Activated CD4-positive, alpha-beta T cell treated with anti-CD3 and anti-CD28 coated beads, Interleukin-2, amount 10 ng/mL, durations not matched to agents 7 days and 5 days (primary cell): ENCODE measurements at places on chromosomes 12 and 14. TPM values are rescaled to one million over a fixed set of nuclear protein-coding genes. Genes with fewer than 3 reads are reported as not detected.

DNA sequence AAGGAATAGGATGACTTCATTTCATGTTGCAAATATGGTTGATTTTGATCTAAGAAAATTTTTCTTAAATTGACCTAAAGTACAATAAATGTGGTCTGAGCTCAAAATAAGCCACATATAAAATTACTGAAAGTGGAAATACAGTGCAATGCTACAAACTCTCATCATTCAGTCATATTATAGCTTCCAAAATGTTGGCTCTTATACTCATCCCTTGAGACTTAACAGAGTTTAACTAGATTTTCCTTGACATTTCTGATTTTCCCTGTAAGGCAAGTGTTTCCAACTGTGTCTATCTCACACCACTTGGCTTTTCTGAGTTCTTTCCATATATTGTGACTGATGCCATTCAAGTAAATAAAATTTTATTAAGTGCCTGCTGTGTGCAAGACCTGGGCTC lies 123.7 kb upstream of the NTF3 start:
- H3K36me3 ChIP-seq = no peaks in the 10 kb centered on the region
- H3K4me3 ChIP-seq = no peak overlapping the region
- no peaks in the 10 kb centered on the region for H3K27me3 ChIP-seq
- DNase-seq = no peak
- H3K4me1 ChIP-seq = no peaks in the 10 kb centered on the region

- DNase-seq = no peak
- no peak overlapping the region for H3K27ac ChIP-seq
- no peaks in the 10 kb centered on the region for H3K4me1 ChIP-seq
These were observed 19.5 kb downstream of the CCDC91 start for GRCh38 chr12:28209782-28210181.

- H3K27ac ChIP-seq = no peak overlapping the region
- H3K4me1 ChIP-seq = peaks cover 5% of the 10 kb centered on the region
- H3K4me3 ChIP-seq = no peak overlapping the region
- H3K27me3 ChIP-seq = no peaks in the 10 kb centered on the region
- no peak for DNase-seq
These were observed 14.0 kb downstream of the CEP290 start for GRCh38 chr12:88127855-88128254.

- H3K36me3 ChIP-seq = peaks cover 25% of the 10 kb centered on the region
- no peak overlapping the region for H3K4me3 ChIP-seq
- DNase-seq = no peak
- peaks cover 44% of the 10 kb centered on the region for H3K4me1 ChIP-seq
These were observed 227.6 kb upstream of the FOXN3 start for GRCh38 chr14:89644641-89645040.

DNA sequence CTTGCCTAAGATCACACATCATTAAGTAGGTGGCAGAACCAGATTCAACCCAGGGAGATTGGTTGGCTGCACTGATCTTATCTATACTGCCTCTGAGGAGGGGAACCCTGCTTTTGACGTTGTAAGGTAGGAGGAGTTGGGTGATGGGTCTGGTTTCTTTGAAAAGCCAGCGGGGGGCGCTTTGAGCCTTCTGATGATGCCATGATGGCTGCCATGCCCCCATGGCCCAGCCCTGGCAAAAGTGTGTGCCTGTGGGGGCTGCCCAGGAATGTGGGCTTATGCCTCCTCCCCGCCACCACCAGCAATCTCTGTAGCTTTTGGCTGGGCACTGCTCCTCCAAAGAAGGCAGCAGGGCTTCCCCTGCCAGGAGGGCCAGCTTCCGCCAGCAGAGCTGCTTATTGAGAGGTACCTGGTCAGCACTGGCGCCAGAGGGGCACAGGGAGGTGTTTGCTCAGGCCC lies 224.3 kb downstream of the SLC41A2 start:
- peak; percentile 37 for DNase-seq

GRCh38 chr12:15429262-15429661 lies 107.0 kb downstream of the PTPRO start:
- H3K4me1 ChIP-seq = no peaks in the 10 kb centered on the region
- DNase-seq = no peak
- H3K36me3 ChIP-seq = no peaks in the 10 kb centered on the region

DNA sequence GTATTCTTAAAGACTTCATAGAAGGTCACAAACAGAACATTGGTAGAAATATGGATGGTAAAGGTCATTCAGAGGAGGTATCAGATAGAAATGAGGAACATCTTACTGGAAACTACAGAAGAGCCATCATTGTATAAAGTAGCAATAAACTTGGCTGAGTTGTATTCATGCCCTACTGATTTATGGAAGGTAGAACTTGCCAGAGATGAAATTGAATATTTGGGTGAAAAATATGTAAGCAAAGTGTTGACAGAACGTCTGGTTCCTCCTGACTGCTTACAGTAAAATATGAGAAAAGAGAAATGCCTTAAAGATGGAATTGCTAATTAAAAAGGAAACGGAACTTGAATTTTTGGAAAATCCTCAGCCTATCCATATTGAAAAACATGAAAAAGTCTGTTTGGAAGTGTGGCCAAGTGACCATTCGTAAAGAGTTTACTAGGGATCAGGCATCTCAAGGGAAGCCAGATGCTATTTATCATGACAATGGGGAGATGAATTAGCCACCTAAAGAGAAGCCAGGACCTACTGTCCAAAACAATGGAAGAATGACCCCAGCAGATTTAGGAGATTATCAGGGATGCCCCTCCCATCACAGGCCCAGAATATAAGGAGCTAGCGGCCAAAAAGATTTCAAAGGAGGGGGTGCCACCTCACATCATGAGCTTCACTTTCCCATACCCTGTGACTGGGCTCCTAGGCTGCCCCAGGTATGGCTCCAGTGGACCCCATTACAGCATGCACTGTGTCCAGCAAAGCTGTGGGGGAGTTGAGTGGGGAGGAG lies 189.3 kb downstream of the ITPR2 start:
- no peaks in the 10 kb centered on the region for H3K4me1 ChIP-seq
- H3K36me3 ChIP-seq = peaks cover 3% of the 10 kb centered on the region
- DNase-seq = no peak
- H3K27me3 ChIP-seq = no peaks in the 10 kb centered on the region
- H3K27ac ChIP-seq = no peak overlapping the region

- H3K4me1 ChIP-seq = no peaks in the 10 kb centered on the region
- H3K36me3 ChIP-seq = no peaks in the 10 kb centered on the region
- no peaks in the 10 kb centered on the region for H3K27me3 ChIP-seq
These were observed 1087.8 kb upstream of the TMEM132C start for GRCh38 chr12:127179176-127179575.

DNA sequence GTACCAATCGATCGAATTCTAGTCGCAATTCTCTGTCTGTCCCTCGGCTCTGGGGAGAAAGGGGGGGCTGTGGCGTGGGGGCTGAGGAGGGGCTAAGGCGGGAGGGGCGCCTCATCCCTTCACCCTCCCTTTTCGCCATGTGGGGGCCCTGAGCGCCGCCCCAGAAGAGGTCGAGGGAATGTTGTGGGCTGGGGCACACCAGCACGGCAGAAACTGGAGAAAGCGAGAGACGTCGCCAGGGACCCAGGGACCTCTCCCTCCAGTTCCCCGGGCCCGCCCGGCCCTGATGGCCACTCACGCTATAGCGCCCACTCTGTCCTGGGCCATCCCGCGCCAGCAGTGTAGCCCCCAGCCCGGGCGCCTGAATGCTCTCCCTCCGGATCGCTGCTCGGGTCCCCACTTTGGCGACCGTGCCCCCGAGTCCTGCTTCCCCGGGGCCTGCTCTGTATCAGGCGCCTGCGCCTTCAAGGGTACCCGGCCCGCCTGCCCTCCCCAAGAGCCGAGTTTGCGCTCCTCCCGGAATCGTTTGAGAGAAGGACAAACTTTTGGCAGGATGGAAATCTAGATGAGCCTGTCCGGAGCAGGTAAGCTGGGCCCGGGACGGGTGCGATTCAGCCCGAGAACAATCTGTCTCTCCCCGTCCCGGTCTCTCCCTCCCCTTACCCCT lies 62.6 kb downstream of the SMUG1 start:
- no peaks in the 10 kb centered on the region for H3K36me3 ChIP-seq
- DNase-seq = no peak
- no peak overlapping the region for H3K4me3 ChIP-seq
- H3K4me1 ChIP-seq = peaks cover 9% of the 10 kb centered on the region

- H3K4me3 ChIP-seq = no peak overlapping the region
- H3K27me3 ChIP-seq = peaks cover 2% of the 10 kb centered on the region
- no peaks in the 10 kb centered on the region for H3K36me3 ChIP-seq
- H3K4me1 ChIP-seq = peaks cover 5% of the 10 kb centered on the region
- DNase-seq = no peak
These were observed 5.8 kb upstream of the MRPL42 start for GRCh38 chr12:93461503-93461902.

DNA sequence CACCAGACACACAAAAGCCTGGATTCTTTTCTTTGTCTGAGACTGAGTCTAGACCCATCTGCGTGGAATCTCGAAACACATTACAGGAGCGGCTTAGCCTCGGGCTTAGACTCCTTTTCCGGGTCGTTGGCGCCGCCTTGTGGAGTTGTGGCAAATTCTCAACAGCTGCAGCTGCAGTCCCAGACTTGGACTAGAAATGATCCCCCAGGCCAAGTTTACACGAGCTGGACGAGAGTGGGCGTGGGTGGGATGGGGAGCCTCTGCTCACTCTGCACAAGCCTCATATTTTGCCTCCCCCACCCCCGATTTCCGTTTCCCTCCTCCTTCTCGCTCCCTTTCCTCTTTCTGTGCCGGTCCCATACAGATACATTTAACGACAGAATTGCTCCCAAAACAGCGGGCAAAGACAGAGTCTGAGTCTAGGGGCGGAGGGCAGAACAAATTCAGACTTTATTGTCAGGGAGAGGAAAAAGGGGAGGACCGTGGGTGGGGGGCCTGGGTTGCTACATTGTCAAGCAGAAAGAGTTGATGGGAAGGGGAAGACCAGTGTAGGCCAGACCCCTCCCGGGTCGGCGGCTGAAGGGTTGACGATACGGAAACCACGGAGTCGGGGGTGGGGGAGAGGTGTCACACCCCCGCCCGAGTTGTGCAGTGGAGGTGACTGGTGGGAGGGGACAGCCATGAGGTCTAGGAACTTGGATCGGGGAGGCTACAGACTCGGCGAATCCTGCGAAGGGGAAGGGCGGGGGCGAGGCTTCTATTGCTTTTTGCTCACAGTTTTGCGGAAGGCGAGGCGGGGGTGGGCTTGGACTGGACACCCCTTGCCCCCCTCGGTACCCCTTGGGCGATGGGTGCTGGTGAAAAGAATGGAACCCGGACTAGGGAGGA lies 4.7 kb upstream of the GPR84 start:
- H3K27me3 ChIP-seq = peaks cover 9% of the 10 kb centered on the region
- DNase-seq = peak; percentile 93
- no peaks in the 10 kb centered on the region for H3K36me3 ChIP-seq

DNA sequence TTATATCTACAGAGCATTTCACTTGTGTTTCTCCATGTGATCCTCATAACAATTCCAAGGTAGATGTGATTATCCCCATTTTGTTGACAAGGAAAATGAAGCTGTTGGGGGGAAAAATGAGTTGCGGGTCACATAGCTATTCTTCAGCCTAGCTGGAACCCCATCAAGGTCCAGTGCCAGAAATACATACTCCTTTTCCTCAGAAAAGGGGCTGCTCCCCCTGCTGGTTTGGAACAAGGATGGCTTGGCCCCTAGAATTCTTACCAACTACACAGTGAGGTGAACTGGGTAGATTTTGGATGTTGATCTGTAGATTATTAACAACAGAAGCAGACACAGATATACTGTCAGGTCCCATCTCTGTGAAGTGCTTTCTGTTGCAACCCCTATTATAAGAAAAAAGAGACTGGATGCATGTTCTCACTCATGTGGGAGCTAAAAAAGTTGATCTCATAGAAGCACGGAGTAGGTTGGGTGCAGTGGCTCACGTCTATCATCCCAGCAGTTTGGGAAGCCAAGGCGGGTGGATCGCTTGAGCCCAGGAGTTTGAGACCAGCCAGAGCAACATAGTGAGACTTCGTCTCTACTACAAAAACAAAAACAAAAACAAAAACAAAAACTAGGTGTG lies 8.9 kb downstream of the IKZF4 start:
- peak; percentile 67 for DNase-seq
- peaks cover 61% of the 10 kb centered on the region for H3K36me3 ChIP-seq
- H3K27ac ChIP-seq = no peak overlapping the region
- no peak overlapping the region for H3K4me3 ChIP-seq
- H3K4me1 ChIP-seq = peaks cover 52% of the 10 kb centered on the region
- H3K27me3 ChIP-seq = no peaks in the 10 kb centered on the region

DNA sequence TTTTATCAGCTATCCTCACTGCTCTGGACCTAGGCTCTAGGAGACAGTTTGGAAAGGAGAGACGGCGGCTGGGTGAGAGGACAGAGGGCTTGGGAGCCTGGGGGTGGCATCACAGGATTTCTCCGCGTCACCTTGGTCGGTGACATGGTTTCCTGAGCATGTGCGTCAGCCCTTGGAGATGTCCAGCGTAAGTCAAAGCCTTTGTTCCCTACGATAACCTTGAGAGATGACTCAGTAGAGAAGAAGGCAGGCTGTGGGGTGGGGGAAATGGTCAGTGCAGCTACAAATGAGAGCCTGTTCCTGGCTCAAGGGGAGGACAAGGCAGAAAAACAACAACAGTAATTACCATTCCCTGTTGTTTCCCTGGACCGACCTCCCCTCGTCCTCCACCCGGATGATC lies 90.2 kb upstream of the TBX3 start:
- no peak for DNase-seq
- H3K27ac ChIP-seq = no peak overlapping the region
- H3K27me3 ChIP-seq = no peaks in the 10 kb centered on the region
- H3K4me3 ChIP-seq = no peak overlapping the region
- H3K4me1 ChIP-seq = no peaks in the 10 kb centered on the region

GRCh38 chr12:57621497-57622292 lies 10.5 kb downstream of the ARHGEF25 start:
- H3K4me3 ChIP-seq = peak overlapping the region; percentile 62
- peaks cover 96% of the 10 kb centered on the region for H3K27me3 ChIP-seq
- H3K27ac ChIP-seq = no peak overlapping the region
- DNase-seq = peak; percentile 58
- H3K4me1 ChIP-seq = peaks cover 30% of the 10 kb centered on the region
- H3K36me3 ChIP-seq = no peaks in the 10 kb centered on the region

- DNase-seq = no peak
- peak overlapping the region; percentile 47 for H3K27ac ChIP-seq
- H3K4me3 ChIP-seq = no peak overlapping the region
- H3K36me3 ChIP-seq = peaks cover 95% of the 10 kb centered on the region
- H3K4me1 ChIP-seq = peaks cover 21% of the 10 kb centered on the region
These were observed 71.0 kb downstream of the SLC38A1 start for GRCh38 chr12:46197883-46198282.

BBOF1 gene
- 1.4 TPM for total RNA-seq

KDM2B gene
- total RNA-seq = 72.7 TPM

ANKRD9 gene
- 4.9 TPM for total RNA-seq

KRT6C gene
- total RNA-seq = not detected

CLEC4C gene
- total RNA-seq = not detected

POTEM gene
- not detected for total RNA-seq

KCNC2 gene
- total RNA-seq = not detected

ABCC9 gene
- total RNA-seq = not detected

PRPH gene
- total RNA-seq = not detected

RNASE7 gene
- total RNA-seq = not detected

KLRG1 gene
- total RNA-seq = 4.4 TPM
